Activated CD8-positive, alpha-beta memory T cell treated with anti-CD3 and anti-CD28 coated beads for 1 hour (primary cell): ENCODE measurements at places on chromosomes 2 and 18.

- no peak for DNase-seq
Observed at GRCh38 chr2:102053096-102053495, 61.3 kb downstream of the IL1R2 start.

DNA sequence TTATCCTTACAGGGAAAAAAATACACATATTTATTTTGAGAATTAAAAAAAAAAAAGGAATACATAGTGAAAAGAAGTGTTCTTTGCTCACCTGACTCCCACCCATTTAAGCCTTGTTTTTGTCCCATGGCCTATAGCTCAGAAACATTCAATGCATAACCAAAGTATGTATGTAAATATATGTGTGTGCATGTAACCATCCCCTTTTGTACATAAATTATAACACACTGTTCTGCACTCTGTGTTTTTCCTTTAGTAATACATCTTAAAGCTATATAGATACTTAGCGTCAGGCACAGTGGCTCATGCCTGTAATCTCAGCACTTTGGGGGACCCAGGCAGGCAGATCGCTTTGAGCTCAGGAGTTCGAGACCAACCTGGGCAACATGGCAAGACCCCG, 21.8 kb downstream of the MDH1 start:
- DNase-seq: no peak

- DNase-seq: no peak
Observed at GRCh38 chr2:3291750-3292149, 85.9 kb downstream of the EIPR1 start.

GRCh38 chr18:70920840-70921374, 632.1 kb downstream of the SOCS6 start:
- no peak for DNase-seq

DNA sequence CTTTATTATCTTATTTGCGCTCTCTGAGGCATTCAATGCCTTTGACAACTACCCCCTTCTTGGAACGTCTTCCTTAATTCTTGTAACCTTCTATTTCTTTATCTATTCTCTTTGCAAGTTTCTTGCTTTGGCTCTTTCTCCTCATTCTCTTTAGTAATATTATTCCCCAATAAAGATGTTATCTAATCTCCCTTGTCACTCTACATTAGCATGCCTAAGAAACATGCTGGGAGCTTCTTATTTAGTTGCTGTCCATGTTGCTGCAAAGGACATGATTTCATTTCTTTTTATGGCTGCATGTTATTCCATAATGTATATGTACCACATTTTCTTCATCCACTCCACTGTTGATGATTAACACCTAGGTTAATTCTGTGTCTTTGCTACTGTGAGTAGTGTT, 113.7 kb downstream of the RDH14 start:
- DNase-seq: no peak

- DNase-seq: no peak
Observed at GRCh38 chr18:52323802-52324201, 16.2 kb upstream of the DCC start.

- DNase-seq: no peak
Observed at GRCh38 chr18:48292782-48293424, 116.3 kb downstream of the ZBTB7C start.

DNA sequence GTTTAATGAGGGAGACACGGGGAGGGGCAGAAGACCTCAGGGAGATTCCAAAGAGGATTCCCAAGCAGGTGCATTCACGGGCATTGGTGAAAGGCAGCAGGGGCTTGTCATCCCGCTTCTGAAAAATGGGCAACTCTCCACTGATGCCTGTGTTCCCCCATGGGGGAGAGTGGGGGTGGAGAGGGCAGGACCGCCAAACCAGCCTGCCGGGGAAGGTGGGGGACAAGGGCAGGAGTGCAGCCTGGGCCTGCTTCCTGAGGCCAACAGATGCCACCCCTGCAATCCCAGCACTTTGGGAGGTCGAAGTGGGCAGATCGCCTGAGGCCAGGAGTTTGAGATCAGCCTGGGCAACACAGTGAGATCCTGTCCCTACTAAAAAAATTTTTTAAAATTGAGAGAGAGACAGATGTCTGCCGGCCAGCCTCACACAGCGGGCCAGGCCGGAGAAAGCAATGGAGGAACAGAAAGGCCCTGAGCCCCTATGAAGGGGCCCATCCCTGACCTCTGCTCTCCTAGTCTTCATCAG, 44.8 kb upstream of the UBE2F start:
- no peak for DNase-seq

GRCh38 chr18:72206814-72207213, 337.3 kb downstream of the CBLN2 start:
- no peak for DNase-seq

DNA sequence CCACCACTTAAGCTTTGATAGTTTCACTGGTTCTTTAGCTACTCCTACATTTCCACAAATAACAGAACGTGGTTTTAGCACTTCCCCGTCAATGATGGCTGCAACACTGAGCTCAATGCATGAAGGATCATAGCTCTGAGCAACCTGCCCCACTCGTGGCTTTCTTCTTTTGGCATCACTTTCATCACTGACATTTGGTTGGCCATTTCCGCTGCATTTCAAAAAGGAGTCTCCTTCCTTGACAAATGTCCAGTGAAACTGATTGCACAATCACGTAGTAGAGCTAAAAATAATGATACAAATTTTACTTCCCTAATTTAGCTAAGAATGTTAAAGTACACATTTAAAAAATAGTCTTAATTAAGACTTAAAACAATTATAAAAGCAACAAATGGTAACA, 205.2 kb upstream of the HDAC4 start:
- DNase-seq: no peak

DNA sequence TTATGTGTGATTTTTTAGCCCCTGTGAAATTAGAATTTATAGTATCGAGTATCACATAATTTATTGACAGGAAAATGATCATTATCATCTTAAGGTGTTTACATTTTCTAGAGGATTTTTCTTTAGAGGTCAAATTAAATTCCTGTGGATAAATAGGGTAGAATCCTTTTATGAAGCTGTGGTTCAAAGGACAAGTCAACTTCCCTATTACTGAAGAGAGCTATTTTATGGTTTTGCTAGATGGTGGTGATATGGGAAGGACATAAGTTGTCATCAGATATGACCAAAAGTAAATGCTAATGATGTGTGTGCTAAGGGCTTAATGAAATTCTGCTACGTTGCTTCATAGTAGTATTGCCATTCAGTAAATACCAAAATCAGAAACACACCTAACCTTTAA, 80.1 kb downstream of the EML4 start:
- DNase-seq: no peak

GRCh38 chr18:79191956-79192355, 122.8 kb downstream of the ATP9B start:
- no peak for DNase-seq

DNA sequence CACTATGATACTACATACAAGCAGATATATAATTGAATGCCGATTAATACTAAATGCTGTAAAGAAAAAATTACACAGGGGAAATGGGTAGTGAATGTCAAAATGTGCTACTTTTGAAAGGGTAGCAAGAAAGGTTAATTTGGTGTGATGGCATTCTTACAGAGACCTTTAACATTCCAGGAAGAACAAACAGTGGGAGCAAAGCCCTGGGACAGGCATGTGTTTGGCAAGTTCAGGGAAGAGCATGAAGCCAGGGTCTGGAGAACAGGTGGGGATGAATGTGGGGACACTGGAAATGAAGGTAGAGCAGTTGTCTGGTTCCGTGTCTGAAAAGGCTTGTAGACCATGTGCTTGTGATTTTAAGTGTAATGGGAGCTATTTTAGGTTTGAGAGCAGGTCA, 82.2 kb upstream of the CYTIP start:
- DNase-seq: no peak
